ENCODE measurements at places on chromosomes 16 and 17. TPM values are rescaled to one million over a fixed set of nuclear protein-coding genes. Genes with fewer than 3 reads are reported as not detected.
A peak's percentile ranks its signal among the peaks of the same experiment; 100 is the strongest.

DNA sequence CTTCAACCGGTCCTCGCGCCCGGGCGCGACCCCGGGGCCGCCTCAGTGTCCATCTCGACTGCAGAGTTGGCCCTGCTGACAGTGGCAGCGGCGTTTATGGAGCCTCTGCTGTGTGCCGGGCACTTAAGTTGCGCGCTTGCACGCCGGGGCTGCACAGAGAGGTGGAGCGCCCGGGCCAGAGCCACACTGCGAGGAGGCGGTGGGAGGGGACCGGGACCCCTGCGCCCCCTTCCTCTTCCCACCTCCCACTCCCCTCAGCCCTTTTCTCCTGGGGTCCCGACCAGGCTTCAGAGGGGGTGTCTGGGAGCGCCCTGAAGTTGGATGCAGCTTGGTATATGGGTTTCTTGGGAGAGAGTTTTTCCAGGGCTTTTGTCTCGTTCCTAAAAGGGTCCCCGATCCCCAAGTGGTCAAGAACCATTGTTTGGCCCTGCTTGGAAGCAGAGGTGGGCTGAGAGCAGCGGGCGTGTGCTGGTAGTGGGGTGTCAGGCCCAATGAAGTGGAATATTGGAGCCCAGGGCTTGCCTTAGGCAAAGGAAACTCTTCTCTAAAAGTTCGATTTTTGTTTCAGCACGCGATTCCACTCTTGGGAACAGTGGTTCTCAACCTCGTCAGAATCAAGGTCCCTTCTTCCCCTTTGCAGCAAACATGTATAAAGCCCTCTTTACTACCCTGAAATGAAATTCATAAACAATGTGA, 605 bp downstream of the MRTFB start:
- DNase-seq: peak; percentile 57

Gene SNAI3
- 0.55 TPM for total RNA-seq

DNA sequence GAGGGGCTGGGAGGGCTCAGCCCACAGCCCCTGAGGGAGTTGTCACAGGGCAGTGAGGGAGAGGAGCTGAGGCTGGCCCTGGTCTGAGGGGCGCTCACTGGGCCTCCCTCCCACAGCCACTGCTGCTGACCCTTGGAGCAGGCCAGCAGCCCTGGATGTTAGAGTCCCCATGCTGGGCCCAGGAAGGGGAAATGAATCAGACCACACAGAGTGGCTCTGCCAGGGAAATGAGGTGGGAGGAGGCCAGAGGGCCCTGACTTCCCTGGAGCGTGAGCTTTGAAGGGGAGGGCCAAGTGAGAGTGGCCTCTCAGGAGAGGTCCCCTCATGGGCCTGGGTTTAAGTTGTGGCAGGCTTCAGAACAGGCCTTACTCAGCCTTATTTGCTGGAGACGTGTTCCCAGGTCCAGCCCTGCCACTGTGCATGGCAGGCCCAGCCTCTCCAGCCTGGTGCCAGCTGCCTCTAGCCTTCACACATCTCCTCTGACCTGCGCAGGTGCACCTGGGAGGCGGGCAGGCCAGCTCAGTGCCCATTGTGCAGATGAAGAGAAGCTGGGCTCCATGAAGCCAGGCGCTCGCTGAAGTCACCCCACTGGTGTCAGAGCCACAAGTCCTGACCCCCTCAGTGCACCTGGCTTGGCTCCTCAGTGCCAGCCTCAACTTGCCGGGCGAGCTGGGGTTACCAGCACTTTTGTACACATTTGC, 15.4 kb downstream of the GPT2 start:
- no peak for DNase-seq

Gene TTLL6
- total RNA-seq: not detected

DNA sequence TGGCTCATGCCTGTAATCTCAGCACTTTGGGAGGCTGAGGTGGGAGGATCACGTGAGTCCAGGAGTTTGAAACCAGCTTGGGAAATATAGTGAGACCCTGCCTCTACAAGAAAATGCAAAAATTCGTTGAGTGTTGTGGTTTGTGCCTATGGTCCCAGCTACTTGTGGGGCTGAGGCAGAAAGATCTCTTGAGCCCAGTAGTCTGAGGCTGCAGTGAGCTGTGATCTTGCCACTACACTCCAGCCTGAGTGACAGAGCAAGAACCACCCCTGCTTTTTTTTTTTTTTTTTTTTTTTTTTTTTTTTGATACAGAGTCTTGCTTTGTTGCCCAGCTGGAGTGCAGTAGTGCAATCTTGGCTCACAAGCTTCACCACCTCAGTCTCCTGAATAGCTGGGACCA, 34.0 kb downstream of the ITGB3 start:
- no peak for DNase-seq

DNA sequence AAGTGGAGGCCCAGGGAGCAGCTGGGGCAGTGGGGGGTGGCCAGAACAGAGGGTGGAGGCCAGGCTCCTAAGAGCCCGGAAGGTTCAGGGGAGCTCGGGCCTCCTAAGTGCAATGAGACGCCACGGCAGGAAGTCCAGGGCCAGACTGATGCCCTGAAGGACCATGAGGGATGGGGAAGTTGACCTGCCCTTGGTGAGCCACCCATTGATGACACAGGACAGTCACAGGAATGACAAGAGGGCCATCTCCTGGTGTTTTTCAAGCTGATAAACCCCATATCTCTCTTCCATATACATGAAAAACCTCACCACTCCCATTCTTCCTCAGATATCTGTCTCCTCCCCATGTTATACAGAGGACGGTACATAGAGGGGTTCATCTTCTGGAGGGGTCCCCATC, 5.8 kb upstream of the MRPL58 start:
- no peak for DNase-seq

Gene ITGAL
- 3.3 TPM for total RNA-seq

GRCh38 chr17:74554909-74555308, 9.0 kb upstream of the CD300C start:
- DNase-seq: no peak

Gene KRT34
- total RNA-seq: not detected

Gene SEC14L5
- total RNA-seq: 2.3 TPM

DNA sequence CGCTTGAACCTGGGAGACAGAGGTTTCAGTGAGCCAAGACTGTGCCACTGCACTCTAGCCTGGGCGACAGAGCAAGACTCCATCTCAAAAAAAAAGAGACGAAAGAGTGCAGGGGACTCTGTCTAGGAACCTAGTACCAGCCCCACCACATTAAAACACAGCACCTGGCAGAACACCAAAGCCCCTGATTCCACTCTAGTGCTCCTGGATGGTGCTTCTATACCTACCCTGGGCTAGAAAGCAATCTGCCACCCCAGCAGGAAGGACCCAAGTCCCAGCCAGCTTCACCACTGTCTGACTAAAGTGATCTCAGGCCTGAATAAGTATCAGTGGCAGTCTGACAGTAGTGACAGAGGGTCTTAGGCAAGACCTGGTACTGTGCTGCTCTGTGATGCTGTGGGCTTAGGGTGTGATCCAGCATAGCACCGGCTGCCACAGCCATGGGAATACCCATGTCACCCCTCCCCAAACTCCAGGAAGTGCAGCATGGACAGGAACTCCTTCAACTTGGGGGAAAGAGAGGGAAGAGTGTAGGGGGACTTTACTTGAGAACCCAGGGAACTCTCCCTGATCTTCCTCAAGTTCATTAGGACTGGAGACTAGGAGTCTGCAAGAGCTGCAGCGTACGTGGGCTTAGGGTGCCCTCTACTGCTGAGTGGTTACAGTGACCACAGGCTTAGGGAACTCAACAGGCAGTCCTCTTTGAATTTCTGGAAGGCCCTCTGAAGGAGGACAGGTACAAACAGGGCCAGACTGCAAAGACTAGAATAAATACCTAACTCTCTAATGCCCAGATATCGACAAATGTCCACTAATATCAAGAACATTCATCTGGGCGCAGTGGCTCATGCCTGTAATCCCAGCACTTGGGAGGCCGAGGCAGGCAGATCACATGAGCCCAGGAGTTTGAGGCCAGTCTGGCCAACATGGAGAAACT, 30.0 kb upstream of the RNF43 start:
- peak; percentile 41 for DNase-seq

Gene CCL22
- 0.10 TPM for total RNA-seq

Gene SLC7A5
- total RNA-seq: 18.4 TPM

- DNase-seq: peak; percentile 60
Measured at GRCh38 chr17:21379080-21379711, 3.0 kb downstream of the KCNJ12 start.

- DNase-seq: no peak
Measured at GRCh38 chr17:77330602-77331081, 189.9 kb downstream of the SEC14L1 start.

GRCh38 chr17:2137342-2138098, 82.6 kb downstream of the HIC1 start:
- no peak for DNase-seq

DNA sequence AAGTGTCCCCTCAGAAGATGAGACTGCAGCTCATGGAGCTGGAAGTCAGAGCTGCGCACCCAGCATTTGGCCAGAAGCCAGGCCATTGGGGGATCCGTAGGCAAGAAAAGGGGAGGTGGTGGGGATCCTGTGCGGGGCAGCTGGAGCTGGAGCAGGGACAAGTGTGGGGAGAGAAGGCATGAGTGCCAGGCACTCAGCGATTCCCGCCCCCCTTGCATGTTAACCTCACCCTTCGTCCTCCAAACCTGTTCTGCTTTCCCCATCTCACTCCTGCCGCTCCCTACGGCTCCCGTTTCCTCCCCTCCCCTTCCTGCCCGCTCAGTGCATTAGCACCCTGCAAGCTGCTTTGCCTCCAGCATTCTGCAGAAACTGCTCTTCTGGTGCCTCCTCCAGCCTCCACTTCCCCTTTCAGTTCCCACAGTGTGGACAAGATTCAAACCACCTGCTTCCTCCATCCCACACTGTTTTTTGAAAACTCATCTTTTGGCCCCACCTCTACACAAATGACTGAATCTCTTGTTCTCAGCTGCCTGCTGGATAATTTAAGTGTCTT, 5.6 kb downstream of the ALOX15 start:
- DNase-seq: no peak
